ENCODE measurements at places on chromosomes 16 and 17.
A peak's percentile ranks its signal among the peaks of the same experiment; 100 is the strongest.

- DNase-seq: no peak
Measured at GRCh38 chr17:43768943-43769342, 9.8 kb downstream of the DUSP3 start.

- peak; percentile 73 for DNase-seq
Measured at GRCh38 chr17:80594431-80595269, 50.0 kb downstream of the RPTOR start.

DNA sequence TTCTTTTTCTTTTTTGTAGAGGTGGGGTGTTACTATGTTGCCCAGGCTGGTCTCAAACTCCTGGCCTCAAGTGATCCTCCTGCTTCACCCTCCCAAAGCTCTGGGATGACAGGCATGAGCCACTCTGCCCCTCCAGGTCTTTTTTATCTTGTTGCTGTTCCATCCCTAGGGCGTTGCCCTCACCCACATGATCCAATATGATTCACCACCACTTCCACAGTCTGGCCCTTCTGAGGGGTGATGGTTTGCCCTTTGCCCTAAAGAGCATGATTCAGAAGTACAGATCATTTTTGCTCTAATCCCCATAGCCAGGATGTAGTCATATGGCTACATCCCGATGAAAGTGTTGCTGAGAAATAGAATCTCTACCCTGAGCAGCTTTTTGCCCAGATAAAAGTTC, 18.8 kb downstream of the STX4 start:
- DNase-seq: no peak

DNA sequence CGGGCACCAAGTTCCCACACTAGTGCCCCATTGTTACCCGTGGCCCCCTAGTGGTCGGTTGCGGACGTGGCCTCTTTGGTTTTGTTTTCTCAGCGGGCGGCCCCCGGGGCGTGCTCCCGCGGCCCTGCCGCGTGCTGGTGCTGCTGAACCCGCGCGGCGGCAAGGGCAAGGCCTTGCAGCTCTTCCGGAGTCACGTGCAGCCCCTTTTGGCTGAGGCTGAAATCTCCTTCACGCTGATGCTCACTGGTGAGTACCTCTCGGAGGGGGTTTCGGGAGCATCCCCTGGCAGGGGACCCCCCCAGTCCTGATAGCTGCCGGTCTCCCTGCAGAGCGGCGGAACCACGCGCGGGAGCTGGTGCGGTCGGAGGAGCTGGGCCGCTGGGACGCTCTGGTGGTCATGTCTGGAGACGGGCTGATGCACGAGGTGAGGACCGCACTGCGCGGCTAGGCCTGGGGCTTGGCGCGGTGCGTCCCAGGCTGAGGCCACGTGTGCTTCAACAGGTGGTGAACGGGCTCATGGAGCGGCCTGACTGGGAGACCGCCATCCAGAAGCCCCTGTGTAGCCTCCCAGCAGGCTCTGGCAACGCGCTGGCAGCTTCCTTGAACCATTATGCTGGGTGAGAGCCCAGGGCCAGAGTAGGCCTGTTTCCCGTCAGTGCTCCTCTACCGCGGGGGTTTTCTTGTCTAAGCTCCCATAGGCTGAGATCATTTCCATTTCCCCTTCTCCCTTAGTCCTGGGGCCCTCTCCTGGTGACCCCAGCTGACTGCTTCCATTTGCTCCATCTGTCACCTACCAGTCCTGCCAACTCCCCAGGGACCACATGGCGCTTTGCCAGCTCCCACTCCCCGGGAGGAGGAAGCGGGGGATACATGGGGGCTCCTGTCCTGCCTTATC, 1.7 kb downstream of the SPHK1 start:
- peak; percentile 76 for DNase-seq

GRCh38 chr17:58614859-58615459, 76.9 kb downstream of the TEX14 start:
- no peak for DNase-seq

DNA sequence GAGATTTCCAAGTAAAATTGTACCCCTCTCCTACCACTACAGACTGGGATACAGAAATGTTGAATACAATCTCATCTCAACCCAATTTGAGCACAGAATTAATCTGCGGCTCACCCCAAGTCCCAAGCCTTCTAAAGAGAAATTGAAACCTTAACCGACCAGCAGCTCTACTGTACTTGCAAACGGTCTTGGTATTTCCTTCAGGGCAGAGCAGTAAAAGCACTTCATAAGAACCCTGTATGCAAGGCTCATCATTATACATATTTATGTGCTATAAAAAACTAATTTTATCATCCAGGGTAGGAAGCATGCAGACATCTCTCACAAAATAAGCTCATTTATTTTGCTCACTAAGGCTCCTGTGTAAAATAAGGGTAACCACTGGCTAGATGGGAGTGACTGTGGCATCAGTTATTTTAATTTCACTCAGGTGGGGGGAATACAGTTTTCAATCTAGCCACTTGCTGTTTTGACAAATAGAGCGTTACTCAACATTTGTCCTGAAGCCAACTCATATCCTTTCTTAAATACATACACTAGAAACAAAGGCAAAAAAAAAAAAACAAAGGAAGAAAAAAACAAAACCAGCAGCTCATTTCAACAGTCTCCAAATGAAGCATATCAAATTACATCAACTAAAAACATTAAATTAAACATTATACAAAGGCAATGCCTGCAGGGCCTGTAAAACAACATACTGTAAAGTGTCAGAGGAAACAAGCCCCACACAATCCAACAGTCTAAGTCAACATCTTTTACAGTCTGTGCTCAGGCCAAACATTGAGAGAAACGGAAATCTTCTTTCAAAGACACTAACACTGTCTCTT, 65.0 kb downstream of the PARN start:
- peak; percentile 57 for DNase-seq

DNA sequence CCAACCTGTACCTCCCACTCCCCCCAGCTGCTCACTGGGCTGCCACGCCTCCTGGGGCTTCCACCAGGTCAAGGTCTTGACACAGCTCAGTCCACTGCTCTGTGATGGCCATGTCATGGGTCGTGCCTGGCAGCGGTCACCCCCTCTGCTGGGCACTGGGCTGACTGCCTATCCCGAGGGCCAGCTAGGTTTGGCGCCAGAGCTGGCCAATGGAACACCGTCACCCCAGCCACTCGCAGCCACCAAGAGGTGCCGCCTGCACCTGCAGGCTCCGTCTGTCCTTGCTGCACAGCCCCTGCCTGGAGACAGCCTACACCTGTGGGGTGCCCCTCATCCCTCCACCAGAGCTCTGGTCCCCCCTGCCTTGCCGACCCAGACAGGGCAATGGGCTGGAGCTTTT, 4.5 kb upstream of the RAB40C start:
- no peak for DNase-seq
